Astrocyte of the spinal cord (primary cell): ENCODE measurements at places on chromosomes 12 and 14.

GRCh38 chr12:130831876-130832405 lies 7.1 kb downstream of the STX2 start:
- DNase-seq, result no peak

DNA sequence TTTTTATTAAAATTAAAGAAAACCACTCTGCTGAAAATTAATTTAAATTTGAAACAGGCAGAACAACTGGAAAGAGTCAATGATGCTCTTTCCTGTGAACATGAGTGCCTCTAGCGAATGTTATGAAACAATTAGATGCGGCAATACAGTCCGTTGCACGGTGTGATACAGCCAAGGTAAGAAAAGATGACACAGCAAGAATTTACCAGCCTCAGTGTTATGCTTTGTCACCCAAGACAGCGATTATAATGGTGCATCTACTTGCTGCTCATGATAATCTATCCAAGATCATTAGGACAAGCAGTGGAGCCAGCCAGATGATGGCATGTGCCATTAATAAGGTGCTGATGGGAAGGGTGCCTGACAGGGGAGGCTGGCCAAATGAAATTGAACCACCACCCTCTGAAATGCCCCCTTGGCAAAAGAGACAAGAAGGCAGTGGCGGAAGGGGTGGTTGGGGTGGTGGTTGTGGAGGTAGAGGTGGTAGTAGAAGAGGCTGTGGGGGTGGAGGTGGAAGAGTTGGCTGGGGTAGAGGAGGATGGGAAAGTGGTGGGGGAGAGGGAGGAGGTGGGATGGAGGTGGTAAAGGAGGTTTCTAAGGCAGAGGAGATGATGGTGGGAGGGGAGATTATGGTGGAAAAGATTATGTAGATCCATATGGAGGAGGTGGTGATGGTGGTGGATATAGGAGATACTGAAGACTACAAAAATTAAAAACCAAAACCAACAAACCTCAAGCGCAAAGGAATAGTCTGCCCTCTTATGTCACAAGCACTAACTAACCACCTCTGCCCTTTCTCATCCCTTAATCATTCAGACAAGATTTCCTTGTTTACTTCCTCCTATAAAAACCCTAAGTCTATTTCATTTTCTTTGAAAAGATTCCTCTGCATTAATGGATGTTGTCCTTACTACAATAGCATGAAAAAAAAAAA lies 4.0 kb upstream of the RESF1 start:
- no peak for DNase-seq

- DNase-seq, result no peak
Observed at GRCh38 chr12:94111302-94111701, 37.1 kb upstream of the PLXNC1 start.

- DNase-seq, result no peak
Observed at GRCh38 chr12:84166812-84167211, 745.8 kb downstream of the SLC6A15 start.

DNA sequence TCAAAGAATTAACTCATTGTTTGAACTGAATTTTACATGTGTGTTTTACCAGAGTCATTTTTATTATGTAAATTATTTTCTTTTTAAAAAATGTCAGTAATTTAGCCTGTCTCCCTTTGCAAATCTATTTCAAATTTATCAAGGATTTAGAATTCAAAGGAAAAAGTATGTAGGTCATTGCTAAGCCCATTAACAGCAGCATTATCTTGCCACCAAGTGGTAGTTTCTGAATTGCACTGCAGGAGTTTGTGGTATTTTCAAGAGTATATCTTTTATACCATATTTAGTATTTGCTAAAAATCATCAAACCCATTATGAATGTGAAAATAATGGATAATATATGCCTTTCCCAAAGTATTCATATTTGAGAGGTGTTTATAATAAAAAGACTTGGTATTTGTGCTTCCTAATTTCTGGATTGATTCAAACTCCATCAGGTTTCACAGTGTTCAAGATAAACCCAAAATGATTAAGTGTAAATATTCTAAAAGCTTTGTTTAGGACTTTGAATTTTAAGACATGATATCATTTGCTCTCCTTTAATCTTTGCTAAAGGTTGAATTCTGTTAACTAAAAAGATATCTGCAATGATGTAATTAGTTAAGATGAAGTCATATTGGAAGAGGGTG lies 711.4 kb downstream of the FSCB start:
- DNase-seq, result peak; percentile 8

GRCh38 chr14:49768301-49769121 lies 558 bp downstream of the KLHDC2 start:
- peak; percentile 54 for DNase-seq

DNA sequence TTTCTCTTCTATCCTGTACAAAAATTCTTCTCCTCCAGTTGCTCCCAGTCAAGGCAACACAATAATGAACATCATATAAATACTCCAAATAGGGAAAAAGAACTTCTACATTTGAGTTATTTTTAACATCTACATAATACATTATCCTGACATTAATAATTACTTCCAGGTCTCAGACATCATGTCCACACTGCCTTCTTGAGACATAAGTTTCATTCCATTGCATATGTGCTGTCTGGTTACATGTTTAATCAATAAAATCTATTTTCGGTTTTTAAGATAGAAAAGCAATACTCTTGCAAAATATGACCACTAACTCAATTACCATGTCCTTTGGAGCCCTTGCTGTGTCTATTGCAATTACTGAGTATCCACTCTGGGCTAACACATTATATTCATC lies 881.9 kb downstream of the GALC start:
- no peak for DNase-seq

DNA sequence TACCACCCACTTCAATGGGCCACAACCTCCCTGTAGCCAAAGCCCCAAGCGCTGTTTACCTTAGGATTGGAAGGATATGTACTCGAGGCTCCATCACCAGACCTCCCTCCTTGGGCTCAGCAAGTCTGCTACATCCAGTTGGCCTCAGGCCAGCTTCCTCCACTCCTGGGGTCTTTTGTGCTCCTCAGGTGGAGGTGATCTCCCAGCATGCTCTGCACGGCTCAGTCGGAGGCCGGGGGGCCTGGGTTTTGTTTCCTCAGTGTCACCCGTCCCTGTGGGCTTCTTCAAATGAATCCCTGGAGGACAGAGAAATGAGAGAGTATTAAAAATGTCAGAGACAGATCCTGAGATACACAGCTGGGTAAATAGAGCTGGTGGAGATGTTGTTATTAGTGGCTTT lies 723.1 kb upstream of the TBX3 start:
- DNase-seq, result no peak

- no peak for DNase-seq
Observed at GRCh38 chr12:109885616-109886015, 5.3 kb upstream of the GLTP start.

GRCh38 chr12:107513636-107514400 lies 171.8 kb upstream of the PWP1 start:
- DNase-seq, result no peak

DNA sequence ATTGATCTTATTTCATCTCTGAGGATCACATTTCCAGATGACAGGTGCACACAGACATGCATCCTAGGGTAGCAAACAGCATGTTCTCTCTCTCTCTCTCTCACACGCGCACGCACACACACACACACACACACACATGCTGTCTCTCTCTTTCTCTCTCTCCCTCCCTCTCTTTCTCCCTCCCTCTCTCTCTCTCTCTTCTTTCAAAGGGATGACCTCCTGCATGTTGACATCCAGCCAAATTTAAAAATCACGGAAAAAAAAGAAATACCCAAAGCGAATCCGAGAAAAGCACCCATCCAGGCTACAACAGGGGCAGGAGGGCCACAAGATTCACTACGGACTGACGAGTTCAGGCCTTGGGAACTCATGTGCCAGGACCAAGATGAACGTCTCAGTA lies 2.3 kb downstream of the KSR2 start:
- no peak for DNase-seq

DNA sequence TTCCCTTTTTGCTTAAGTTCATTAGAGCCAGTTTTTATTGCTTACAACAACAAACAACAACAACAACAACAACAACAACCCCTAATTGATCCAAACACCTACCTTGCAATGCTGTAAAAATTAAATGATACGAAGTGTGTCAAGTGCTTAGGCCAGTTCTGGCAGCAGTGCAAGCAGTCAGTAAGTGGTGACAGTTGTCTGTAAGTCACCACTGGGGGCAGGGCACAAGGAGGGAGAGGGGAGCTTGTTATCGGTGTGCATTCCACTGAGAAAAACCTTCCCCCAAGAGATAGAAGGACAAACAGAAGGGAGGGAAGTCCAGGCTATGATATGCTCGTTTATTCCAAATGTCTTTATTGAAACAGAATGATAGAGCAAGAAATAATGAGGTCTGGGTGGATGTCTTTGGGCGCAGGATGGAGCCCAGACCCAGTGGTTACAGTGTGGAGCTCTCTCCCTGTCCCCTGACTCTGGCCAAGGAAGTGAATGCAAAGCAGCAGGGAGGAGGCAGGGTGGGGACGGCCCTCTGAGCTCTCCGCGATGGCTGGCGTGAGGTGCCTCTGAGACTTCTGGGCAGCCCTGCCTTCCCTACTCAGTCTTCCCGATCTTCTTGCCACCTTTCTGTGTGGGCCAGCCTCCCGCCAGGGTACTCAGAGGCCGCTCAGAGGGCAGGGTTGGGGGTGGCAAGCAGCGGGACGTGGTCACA lies 6.5 kb downstream of the SLC22A17 start:
- DNase-seq, result no peak

GRCh38 chr12:93484315-93484981 lies 17.1 kb downstream of the MRPL42 start:
- no peak for DNase-seq

DNA sequence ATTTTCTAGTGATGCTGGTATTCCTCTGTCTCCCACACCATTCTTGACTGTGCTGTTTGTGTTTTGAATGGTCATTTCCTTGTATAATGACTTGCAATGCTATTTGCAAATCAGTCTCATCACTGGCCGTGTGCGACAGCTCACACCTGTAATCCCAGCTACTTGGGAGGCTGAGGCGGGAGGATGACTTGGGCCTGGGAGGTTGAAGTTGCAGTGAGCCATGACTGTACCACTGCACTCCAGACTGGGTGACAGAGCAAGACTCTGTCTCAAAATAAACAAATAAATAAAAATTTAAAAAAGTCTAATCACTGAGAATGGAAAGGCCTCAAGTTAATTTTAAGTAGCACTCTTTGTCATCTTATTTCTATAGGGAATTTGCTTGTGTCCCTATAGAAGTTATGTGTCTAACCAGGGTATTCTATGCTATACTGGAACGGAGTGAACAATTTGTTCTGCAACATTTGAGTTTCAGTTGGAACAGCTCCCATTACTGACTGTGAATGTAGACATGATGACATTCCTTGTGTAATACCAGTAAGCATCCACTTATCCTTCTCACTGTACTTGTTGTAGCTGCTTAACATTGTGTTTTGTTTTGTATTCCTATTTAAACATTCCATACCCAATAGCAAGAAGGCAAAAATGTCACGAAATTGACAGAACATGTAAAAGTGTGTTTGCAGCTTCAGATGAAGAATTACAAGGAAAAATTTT lies 126.3 kb downstream of the MGST1 start:
- peak; percentile 16 for DNase-seq

DNA sequence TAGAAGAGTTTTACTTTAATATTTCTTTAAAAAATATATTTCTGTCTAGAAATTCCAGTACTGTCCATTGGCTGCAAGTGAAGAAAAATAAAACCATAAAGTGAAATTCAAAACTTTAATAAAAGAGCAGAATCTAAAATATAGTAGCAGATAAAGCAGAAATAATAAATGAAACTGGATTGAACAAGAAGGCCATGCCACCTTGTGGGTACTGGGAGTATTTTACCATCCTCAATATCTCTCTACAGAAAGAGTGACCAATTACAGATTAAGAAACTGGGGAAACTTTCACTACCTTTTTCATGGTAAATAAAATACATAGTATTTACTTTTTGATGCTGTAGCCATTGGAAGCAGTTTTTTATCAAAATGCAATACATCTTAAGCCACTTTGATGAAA lies 220.5 kb downstream of the BCAT1 start:
- DNase-seq, result peak; percentile 57

- no peak for DNase-seq
Observed at GRCh38 chr12:26684101-26684500, 148.9 kb downstream of the ITPR2 start.
